ENCODE measurements at places on chromosomes 1 and 21.
A peak's percentile ranks its signal among the peaks of the same experiment; 100 is the strongest.

- peak; percentile 25 for DNase-seq
Measured at GRCh38 chr1:25118546-25118945, 113.8 kb downstream of the SYF2 start.

GRCh38 chr1:50522691-50523342 lies 99.6 kb upstream of the DMRTA2 start:
- no peak for DNase-seq

- DNase-seq = no peak
Measured at GRCh38 chr1:154859151-154859785, 10.8 kb downstream of the KCNN3 start.

GRCh38 chr1:219566951-219567947 lies 45.7 kb downstream of the ZC3H11B start:
- no peak for DNase-seq

DNA sequence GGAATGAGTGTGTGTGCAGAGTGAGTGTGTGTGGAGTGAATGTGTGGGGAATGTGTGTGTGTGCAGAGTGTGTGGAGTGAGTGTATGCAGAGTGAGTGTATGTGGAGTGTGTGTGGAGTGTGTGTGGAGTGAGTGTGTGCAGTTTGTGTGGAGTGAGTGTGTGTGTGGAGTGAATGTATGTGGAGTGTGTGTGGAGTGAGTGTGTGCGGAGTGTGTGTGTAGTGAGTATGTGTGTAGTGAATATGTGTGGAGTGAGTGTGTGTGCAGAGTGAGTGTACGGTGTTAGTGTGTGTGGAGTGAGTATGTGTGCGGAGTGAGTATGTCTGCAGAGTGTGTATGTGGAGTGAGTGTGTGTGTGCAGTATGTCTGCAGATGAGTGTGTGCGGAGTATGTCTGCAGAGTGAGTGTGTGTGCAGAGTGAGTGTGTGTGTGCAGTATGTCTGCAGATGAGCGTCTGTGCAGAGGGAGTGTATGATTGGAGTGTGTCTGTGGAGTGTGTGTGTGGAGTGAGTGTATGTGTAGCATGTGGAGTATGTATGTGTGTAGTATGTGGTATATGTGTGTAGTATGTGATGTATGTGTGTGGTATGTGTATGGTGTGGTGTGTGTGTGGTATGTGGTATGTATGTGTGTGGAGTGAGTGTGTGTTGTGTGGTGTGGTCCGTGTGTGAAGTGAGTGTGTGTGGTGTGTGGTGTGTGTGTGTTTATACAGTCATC lies 59.7 kb upstream of the CLDN14 start:
- no peak for DNase-seq

Data from stimulated activated CD4-positive, alpha-beta T cell treated with anti-CD3 and anti-CD28 coated beads, Interleukin-12 subunit alpha, Interleukin-12 subunit beta, amount 100 ng/mL, for 4 hours (primary cell).